ENCODE measurements at places on chromosomes 2 and 18. TPM values are rescaled to one million over a fixed set of nuclear protein-coding genes. Genes with fewer than 3 reads are reported as not detected.

Gene RGPD4
- polyA plus RNA-seq: not detected

Gene ANTXR1
- polyA plus RNA-seq: 12.3 TPM

Gene CUL3
- 65.2 TPM for polyA plus RNA-seq

Gene NT5DC4
- polyA plus RNA-seq: not detected

Gene IL36B
- not detected for polyA plus RNA-seq

Gene INHBB
- not detected for polyA plus RNA-seq

Gene DYSF
- polyA plus RNA-seq: 0.52 TPM

Gene FBXO15
- 0.28 TPM for polyA plus RNA-seq
